ENCODE measurements at places on chromosomes 3 and 15. TPM values are rescaled to one million over a fixed set of nuclear protein-coding genes. Genes with fewer than 3 reads are reported as not detected.
A peak's percentile ranks its signal among the peaks of the same experiment; 100 is the strongest.

DNA sequence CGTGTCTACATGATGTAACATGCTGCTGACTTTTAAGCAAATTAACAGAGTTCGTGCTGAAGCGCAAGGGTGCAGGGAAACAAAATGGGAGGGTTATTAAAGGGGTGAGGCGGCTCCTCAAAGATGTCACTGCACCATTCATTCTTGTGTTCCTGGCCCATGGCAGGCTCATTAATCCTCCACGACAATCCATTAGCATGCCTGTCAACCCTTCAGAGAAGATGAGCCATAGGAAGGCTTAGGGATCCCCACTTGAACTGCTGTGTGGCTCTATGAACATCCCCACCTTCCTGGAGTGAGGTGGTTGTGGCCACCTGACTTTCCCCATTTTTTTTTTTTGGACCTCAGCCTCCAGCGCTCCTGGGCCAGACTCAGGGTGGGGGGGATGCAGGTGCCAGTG is 45.8 kb downstream of the IGF1R start:
- DNase-seq: no peak

DNA sequence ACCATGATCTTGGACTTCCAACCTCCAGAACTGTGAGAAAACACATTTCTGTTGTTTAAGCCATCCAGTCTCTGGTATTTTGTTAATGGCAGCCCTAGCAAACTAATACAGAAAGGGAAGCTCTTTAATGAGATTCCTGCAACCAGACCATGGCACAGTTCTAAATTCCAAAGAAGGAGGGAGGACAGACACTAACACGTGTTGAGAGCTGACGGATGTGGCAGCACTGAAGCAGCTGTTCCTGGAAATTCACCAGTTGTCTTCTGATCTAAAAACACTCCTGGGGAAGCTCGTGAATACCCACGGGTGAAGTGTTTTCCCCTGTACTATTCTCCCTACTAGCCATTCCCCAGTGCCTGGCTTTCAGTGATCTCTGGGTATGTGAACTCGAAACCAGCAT is 56.7 kb downstream of the RPL22L1 start:
- no peak for DNase-seq

IDH3A gene
- polyA plus RNA-seq: 33.9 TPM

ROPN1 gene
- not detected for polyA plus RNA-seq

GRCh38 chr3:7015683-7016440 is 154.9 kb downstream of the GRM7 start:
- DNase-seq: no peak

FETUB gene
- not detected for polyA plus RNA-seq

GRCh38 chr3:99825004-99825640 is 7.5 kb downstream of the CMSS1 start:
- DNase-seq: peak; percentile 31

- peak; percentile 7 for DNase-seq
Measured at GRCh38 chr3:13348661-13349396, 71.3 kb downstream of the NUP210 start.

DNA sequence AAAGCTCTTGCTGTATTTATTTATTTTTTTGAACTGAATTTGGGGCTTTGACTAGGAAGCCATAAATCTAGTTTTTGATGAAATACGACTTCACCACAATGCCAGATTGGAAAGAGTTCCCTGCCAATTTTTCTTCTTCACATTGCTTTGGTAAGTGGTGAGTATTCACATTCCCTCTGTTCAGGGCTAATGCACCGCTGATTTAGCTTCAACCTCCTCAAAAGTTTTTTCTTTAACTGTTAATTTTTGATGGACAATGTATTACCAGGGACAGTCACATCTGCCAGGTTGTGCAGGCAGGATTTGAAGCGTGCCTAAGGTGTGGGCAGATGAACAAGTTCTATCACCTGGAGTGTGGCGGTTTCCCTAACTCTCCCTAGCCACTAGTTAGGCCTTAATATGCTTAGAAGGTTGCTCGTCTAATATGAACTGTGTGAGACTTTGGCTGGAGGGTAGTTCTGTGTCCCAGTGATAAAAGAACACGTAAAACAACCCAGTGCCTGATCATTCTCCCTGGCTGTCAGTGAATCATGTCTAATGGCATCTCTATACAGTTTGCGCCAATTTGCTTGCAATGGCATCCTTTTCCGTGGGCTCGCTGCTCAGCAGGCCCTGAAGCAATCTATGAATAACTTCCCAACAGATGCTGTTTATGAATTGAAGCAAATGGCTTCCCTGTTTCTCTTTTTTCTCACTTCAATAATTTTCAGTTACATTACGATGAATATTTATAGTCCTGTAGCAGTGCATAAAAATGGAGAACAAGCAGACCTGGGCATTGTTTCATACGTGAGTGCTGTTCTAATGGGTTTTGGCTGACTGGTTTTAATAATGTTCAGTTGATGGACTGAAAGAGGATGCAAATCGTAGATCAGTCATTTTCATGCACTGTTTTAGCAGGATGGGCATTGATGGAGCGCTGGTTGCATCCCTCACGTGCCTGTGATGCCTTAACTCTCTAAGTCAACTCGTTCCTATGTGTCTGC is 243.2 kb upstream of the SUCLG2 start:
- no peak for DNase-seq

DNA sequence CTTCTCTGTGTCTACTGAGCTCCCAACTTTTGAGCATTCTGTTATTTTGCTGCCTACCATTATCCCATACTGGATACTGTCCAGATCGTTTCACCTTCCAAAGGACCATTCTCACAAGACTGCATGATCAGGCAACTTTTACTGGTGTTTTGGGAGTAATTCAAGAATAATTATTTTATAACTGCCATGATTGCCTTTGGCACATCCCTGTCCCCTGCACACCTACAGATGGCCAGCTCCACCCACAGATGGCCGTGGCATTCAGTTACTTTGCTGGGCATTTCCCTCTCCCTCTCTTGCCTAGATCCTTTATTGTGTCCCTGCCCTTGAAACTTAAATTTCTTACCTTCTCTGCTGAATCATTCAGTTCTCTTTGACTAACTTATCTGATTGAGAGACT is 263.9 kb downstream of the DIPK2A start:
- DNase-seq: no peak

DNA sequence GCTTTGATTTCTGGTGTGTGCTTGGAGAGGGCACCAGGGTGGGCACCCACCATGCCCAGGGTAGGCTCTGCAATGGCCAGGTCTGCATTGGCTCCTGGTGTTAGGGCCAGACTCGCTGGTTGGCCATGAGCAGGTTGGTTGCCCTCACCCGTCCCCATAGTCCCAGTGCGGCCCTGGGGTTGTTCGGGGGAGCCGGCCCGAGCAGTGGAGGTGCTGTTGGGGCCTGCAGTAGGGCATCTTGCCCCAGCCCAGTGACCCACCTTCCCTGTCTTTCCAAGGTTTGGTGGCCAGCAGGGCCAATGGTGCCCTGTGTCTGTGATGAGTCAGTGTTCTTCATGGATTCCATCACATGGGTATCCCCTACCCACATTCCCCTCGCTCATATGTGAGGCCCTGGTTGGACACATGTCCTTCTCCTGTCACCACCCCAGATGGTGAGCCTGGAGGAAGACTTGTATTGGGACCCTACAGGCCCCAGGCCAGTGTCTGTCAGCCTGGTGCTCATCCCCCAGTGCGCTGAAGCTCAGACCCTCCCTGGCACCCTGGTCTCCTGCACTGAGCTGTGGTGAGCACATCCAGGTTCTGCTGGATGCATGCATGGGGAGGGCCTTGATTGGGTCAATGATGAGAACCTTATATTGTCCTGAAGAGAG is 190.1 kb downstream of the UBE3A start:
- no peak for DNase-seq

DNA sequence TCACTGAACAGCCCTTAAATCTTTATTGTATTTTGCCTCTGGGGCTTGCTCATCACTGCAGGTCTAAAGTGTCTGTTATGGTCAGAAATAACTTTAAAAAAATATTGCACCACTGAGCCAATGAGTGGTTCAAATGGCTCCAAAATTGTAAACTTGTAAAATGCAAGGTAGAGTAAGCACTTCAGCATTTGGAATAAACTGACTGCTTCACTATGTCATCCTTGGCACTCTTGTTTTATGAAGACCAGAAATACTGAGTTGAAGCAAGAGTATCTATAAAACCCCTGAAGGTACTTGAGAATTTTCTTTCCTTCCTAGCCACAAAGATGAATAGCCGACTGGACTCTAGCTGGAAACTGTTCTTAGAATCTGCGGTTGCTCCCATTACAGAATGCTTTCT is 390.3 kb upstream of the DPH6 start:
- DNase-seq: no peak

GRCh38 chr3:114376516-114377185 is 82.8 kb downstream of the TIGIT start:
- DNase-seq: no peak

- peak; percentile 82 for DNase-seq
Measured at GRCh38 chr3:123618768-123619484, 34.1 kb upstream of the HACD2 start.

DNA sequence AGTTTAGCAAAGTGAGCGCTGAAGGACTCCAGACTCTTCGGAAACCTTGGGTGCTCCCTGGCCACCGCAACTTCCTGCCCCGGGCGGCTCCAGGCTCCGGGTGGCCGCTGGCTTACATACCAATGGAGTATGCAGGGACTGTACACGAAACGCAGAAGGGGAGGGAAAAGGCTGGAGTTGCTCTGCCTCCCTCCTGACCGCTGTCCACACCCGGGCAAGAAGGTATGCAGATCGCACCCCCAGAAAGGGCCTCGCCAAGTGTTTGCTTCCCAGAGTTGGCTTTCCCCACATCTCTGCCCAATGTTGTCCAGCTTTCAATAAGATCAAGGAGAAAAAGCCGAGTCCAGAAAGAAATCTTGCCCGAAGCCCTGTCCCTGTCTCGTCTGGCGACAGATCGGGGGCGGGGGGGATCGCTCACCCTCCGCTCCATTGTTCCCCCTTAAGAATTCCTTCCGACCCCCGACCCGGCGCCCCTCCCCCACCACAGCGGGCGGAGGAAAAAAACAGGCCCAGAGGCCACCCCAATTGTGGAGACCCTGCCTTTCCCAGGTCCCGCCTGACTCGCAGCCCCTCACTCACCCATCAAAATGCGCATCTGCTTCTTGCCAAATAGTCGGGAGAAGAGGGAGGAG is 533 bp downstream of the ARF4 start:
- peak; percentile 91 for DNase-seq

WDR93 gene
- polyA plus RNA-seq: not detected

- no peak for DNase-seq
Measured at GRCh38 chr3:159846255-159846654, 142.4 kb upstream of the IL12A start.

RASGRF1 gene
- polyA plus RNA-seq: 0.15 TPM

GRCh38 chr15:73282567-73283365 is 86.0 kb downstream of the HCN4 start:
- DNase-seq: no peak

DNA sequence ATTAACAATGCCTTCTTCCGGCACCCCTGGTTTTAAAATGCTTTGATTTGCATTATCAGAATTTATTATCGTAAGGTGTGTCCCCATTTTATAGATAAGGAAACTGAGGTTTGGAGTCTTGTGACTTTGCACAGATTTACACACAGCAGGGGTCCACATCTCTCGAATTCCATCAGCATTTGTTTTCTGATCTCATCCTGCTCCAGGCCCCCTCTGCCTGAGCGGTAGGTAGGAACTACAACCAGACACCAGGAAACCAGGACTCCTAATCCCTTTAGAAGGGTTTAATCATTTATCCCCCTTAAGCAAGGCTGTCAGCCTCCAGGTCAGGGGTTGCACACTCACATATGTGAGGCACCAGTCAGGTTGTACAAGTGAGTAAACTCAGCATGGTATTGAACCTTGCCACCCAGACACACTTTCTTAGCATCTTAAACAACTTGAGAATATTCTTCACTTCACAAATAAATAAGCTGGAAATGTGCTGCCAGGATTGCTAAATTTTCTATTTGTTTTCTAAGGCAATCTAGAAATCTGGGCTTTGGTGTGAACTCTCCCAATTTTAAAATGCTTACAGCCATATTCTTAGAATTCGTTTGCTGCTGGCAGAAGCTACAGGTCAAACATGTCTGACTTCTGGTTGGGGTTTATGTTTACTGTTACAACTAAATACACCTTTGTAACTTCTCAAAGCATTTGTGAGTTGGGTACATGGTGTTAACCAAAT is 31.7 kb upstream of the CMTM7 start:
- DNase-seq: no peak

DNA sequence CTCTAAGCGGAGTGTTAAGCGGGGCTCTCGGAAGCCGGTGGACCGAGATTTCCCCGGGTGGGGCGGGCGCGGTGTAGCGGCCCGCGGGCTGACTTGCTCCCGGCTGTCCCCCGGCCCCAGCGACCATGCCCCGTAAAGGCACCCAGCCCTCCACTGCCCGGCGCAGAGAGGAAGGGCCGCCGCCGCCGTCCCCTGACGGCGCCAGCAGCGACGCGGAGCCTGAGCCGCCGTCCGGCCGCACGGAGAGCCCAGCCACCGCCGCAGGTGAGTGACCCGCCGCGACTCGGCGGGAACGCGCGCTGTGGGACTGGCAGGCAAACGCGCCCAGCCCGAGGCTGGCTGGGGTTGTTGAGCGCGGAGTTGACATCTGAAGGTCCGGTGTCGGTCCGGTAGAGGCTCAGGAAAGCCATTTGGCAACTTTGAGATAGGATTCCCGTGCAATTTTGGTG is 1.3 kb downstream of the SMC4 start:
- DNase-seq: no peak

- no peak for DNase-seq
Measured at GRCh38 chr15:40650479-40650878, 44.5 kb upstream of the RAD51 start.

DNA sequence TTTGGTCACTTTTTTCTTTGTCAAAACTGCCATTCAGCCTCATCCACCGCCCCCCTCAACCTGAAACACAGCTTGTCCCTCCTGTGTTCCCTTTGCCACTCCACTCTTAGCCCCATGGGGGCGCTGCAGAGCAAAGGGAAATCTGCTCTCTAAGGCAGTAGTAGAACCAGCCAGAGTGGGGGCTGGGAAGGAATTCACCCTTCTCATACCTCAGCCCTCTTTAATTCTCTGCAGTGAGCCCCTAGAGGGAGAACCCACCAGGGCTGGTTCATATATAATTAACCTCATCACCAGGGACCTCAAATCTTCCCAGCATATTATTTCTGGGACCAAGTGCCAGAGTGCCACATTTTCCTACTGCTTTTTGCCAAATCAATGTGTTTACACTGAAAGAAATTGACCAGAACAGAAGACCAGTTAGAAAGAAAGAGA is 2.8 kb upstream of the BCL6 start:
- DNase-seq: peak; percentile 78

- no peak for DNase-seq
Measured at GRCh38 chr3:175940881-175941280, 1081.7 kb downstream of the NAALADL2 start.

GRCh38 chr3:78823859-78824258 is 943.9 kb downstream of the ROBO1 start:
- DNase-seq: peak; percentile 61

OXTR gene
- polyA plus RNA-seq: 50.0 TPM

All from IMR-90 (cell line).